ENCODE measurements at places on chromosomes 3 and 15. TPM values are rescaled to one million over a fixed set of nuclear protein-coding genes. Genes with fewer than 3 reads are reported as not detected.
A peak's percentile ranks its signal among the peaks of the same experiment; 100 is the strongest.

Gene IGSF11
- total RNA-seq = 2.9 TPM

GRCh38 chr3:11734-12133 is 184.8 kb upstream of the CHL1 start:
- peak; percentile 20 for DNase-seq

GRCh38 chr3:49924683-49925082 is 4.9 kb downstream of the MON1A start:
- no peak for DNase-seq

DNA sequence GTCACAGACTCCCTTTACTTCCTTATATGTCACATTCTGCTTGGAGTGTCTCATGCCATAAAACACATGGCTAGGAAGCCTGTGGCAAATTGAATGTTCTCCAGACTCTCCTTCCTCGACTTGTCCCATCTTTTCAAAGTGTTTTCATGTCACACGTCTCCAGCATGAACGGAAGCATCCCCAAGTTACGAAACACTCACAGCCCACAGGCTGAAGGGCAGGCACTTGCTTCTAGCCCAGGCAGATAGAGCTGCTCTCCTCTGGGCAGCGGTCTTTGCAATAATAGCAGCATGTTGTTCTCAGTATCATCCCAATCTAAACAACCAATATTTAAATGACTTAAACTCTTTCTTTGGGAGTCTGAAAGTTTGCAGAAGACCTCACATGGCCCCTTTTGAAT is 85.3 kb upstream of the ADAMTS9 start:
- DNase-seq = no peak

GRCh38 chr3:48299746-48300712 is 33.4 kb downstream of the SPINK8 start:
- no peak for DNase-seq

Data from heart left ventricle (tissue), 16 donors.